ENCODE measurements at places on chromosomes 2 and 18.

- no peak for DNase-seq
These were observed 17.2 kb downstream of the SP110 start for GRCh38 chr2:230202430-230203109.

DNA sequence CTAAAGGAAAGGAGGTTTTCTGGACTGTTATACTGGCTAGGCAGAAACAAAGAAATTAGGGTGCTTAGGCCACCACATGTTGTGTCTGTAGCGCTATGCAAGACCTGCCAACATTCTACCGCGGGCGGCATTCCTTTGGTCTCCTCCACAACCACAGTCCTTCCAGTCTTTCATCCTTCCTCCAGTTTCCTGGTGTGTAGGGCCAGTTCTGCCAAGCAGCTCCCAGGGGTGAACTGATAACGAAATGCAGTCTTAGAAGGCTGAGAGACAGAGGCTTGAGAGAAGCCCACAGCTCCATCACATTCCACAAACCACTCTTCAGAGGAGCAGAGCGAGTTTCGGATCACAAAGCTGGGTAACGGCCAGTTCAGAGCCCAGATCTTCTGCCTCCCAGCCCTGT lies 19.5 kb upstream of the CXXC1 start:
- DNase-seq, result no peak

GRCh38 chr2:223976635-223977226 lies 19.5 kb downstream of the MRPL44 start:
- no peak for DNase-seq

DNA sequence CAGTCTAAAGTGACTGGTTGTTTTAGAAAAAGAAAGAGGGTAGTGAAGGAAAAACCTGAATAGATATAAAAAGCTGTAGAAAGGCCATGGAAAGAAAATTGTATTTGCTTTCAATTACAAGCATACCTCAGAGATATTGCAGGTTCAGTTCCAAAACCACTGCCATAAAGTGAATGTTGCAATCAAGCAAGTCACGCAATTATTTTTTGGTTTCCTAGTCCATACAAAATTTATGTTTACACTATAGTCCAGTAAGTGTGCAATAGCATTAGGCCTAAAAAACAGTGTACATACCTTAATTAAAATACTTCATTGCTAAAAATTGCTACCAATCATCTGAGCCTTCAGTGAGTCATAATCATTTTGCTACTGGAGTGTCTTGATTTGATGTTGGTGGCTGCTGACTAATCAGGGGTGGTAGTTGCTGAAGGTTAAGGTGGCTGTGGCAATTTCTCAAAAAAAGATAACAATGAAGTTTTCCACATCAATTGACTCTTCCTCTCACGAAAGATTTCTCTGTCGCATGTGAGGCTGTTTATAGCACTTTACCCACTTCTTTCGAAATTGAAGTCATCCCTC lies 2003.8 kb upstream of the PIK3C3 start:
- DNase-seq, result no peak

GRCh38 chr2:7604456-7604855 lies 687.2 kb downstream of the RNF144A start:
- no peak for DNase-seq

DNA sequence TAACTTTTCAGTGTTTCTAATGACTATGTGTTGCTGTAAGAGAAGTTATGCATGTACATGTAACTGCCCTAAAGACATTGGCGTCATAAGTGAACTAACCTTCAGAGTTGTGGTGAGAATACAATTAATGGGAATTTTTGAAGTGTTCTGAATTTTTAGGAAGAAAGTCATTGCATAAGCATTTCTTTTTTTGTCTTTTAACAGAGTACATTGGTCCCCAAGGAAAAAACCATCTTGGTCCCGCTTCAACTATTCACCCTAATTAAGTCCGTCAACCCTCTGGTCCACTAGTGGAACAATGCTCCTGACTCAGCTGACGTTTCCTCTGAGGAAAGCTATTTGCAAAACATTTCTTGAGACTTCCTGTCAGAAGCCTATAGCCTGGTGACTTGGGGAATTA lies 41.1 kb upstream of the VIT start:
- no peak for DNase-seq

DNA sequence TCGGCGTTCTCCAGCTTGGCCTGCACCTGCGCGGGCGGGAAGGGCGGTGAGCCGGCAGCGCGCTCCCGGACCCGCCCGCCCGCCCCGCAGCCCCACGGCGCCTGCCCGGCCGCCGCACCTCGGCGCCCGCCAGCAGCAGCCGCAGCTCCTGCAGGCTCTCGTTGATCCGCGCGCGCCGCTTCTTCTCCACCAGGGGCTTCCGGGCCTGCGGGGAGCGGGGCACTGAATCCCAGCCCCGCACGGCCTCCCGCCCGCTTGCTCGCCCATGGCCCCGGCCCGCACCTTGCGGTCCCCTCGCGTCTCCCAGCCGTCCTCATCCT lies 335 bp downstream of the HES6 start:
- DNase-seq, result no peak

GRCh38 chr18:45522371-45522770 lies 92.9 kb upstream of the SLC14A2 start:
- no peak for DNase-seq

DNA sequence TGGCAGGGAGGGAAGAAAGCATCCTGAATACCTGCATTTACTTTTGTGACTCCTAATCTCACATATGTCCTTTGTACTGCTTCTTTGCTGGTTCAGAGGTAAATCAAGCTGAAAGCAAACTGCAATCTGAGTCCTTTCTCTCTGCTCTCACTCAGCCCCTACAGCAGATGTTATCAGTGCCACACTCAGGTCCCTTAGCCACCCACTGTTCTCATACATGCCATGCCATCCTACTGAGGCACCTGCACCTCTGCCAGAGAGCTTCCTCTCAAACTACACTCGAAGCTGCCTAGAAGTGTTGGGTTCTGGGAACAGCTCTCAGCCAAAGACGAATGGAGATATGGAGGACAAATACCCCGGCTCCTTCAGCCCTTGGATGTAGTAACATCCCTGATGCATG lies 244.5 kb downstream of the TXNL1 start:
- no peak for DNase-seq
